ENCODE measurements at places on chromosomes 2 and 18.

GRCh38 chr18:37482433-37482832, 83.2 kb downstream of the CELF4 start:
- no peak for DNase-seq

- no peak for DNase-seq
These were observed 186.1 kb downstream of the TWIST2 start for GRCh38 chr2:239033801-239034560.

GRCh38 chr18:31680831-31681568, 3.4 kb downstream of the B4GALT6 start:
- peak; percentile 17 for DNase-seq

GRCh38 chr18:12049978-12050811, 43.4 kb upstream of the ANKRD62 start:
- no peak for DNase-seq

GRCh38 chr2:172403881-172404468, 23.4 kb upstream of the ITGA6 start:
- DNase-seq = no peak

DNA sequence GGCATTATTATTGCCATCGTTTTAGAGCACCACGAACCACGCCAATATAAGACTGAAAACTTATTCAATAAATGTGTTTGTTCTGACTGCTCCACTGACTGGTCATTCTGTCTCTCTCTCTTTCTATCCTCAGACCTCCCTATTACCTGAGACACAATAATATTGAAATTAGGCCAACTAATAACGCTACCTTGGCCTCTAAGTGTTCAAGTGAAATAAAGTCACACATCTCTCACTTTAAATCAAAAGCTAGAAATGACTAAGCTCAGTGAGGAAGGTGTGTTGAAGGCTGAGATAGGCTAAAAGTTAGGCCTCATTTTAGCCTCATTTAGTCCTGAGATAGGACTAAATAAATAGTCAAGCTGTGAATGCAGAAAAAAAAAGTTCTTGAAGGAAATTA, 38.8 kb downstream of the G6PC2 start:
- DNase-seq = no peak

- DNase-seq = peak; percentile 60
These were observed 26.3 kb downstream of the MBP start for GRCh38 chr18:77106331-77106730.

Data from hematopoietic multipotent progenitor cell treated with erythropoietin and hydrocortisone succinate and interleukin-3 and kit ligand, for 15 days (in vitro differentiated cells).